ENCODE measurements at places on chromosomes 12 and 14. TPM values are rescaled to one million over a fixed set of nuclear protein-coding genes. Genes with fewer than 3 reads are reported as not detected.

The AICDA gene
- total RNA-seq, result not detected

The HSPB8 gene
- 7.0 TPM for total RNA-seq

The SDR9C7 gene
- not detected for total RNA-seq

The BIN2 gene
- not detected for total RNA-seq

All from epithelial cell of alveolus of lung (primary cell).